NCI-H2107 (cell line): ENCODE measurements at places on chromosomes 7 and 10.

DNA sequence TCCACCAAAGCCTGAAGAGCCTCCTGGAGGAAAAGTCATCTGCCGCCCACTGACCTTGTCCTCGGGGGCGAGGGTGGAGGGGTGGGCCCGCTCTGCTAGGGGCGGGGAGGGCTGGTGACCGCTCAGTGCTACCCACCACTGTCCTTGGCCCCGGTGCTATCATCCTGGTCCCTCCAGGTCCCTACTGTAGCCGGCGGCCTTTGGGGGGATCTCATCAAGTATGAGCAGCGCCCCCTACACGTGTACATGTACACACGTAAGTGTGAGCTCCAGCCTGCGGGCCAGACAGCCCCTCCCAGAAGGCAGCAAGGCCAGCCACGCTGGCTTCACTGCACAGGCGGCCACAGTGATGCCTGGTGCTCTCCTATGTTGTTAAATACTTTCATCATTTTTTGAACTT is 19.6 kb downstream of the TTYH3 start:
- DNase-seq: no peak

DNA sequence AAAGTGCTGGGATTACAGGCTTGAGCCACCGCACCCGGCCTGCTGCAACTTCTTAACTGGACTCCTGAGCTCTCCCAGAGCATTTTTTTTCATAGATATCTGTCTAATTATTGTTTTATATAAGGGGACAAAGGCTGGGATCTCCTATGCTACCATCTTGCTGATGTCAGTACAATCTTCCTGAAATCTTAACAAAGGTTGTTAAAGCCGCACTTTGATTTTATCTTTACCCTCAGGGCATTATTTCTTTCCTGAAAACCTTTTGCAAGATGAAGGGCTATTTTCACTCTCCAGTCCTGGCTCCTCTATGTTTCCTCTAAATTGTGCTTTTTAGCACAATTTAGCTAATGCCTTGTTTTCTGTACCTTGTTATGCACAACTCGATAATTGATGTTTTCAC is 102.9 kb downstream of the EPC1 start:
- no peak for DNase-seq

DNA sequence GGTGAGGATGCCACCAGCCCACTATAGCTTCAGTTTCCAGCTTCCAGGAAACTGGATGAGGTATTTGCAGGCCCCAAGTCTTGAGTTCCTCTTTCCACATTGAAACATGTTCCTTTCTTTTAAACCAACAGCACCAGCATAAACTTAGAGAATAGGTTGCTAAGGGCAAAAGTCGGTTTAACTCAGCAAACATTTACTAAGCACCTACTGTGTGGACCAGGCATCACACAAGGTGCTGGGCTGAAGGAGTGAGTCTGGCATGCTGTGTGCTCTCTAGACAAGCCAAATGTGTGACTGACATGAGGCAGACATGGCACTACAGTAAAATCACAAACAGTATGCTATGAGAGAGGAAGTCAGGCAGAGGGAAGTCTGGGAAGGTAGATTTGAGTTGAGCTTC is 11.0 kb upstream of the RASSF4 start:
- no peak for DNase-seq

GRCh38 chr10:122261584-122261983 is 9.5 kb upstream of the BTBD16 start:
- DNase-seq: no peak

DNA sequence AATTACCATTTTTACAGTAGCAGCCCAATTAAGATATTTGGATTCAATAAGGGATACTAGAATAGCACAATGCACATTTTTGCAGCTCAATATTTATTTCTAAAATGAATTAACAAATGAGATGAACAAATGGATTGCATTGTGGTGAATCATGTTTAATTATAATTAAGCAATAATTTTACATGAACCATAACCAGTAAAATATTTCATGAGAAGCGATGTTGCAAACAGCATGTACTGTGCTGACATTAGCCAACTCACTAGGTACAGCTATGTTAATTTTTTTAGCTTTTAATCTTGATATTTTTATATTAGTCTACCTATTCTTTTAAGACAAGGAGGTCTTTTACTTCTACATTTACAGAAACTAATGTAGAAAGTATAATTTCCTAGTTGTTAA is 399.1 kb upstream of the AKR1E2 start:
- no peak for DNase-seq

DNA sequence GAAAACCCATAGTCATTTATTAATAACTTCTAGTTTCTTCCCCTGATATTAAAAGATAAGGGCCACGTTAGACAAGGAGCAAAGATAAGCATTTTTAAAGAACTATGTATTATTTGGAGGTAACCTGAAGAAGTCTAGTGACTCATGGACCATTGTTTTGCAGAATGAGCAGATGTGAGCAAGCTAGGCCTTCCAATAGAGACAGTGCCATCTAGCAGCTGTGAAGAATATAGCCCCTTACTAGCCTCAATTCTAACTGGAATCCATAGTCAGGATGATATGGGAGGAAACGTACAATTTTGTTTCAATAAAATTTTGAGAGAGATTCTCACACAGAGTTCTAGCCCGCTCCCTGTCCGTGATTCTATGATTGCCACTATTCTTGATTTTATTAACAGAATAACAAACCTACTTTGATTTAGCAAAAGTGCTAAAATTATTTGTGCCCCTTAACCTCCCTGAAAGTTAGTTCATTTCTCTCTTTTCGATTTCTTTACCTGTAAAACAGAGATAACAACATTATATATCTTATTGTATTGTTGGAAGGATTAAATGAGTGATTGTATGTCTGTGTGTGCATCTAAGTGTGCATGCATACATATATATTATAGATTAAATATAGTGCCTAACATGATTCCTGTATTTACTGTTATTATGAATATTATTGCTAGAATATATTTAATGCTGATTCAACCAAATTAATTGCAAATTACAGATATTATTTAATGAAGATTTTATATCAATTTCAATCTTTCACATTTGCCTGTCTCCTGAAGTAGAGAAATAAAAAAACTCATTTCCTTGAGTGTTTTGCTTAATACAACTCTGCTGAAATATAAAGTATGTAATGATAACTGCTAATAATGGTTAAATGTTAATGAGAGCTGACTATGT is 22.7 kb downstream of the FAM237B start:
- no peak for DNase-seq

- no peak for DNase-seq
Observed at GRCh38 chr7:15397159-15397550, 164.7 kb downstream of the AGMO start.

GRCh38 chr10:104288355-104288754 is 19.4 kb downstream of the GSTO2 start:
- DNase-seq: no peak

- DNase-seq: no peak
Observed at GRCh38 chr10:26486304-26486703, 48.2 kb downstream of the APBB1IP start.
